Left kidney (tissue), 8 donors: ENCODE measurements at places on chromosomes 11 and 22. TPM values are rescaled to one million over a fixed set of nuclear protein-coding genes. Genes with fewer than 3 reads are reported as not detected.

The ALG8 gene
- 67.8 TPM for polyA plus RNA-seq

DNA sequence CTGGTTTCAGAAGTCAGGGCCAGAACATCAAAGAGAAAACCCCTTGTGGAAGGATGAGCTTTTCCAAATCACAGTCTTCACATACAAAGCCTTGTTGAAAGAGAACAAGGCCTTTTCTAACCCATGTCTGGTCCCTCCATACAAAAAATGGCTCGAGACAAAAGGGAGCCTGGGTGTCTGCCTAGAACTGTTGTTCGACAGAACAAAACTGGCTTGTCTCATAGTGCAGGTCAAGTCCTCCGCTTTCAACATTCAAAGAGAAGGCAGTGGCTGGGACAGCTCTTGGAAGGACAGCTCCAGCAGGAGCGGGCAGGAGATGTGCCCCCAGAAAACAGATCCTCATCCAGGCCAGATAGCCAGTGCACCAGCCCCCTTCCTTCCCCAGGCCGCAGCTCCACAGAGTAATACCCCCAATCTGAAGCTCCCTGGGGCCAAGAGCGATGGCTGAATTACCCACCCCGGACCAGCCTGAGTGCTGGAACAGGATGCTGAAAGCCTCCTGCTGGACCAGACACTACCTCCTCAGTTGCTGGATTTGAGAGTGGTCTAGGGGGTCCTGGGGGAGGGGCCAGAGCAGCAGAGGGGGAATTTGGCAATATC, 27.6 kb downstream of the USH1C start:
- no peak for DNase-seq

- no peak for DNase-seq
Observed at GRCh38 chr11:17840101-17840548, 105.5 kb downstream of the KCNC1 start.

The SLC36A4 gene
- polyA plus RNA-seq = 28.5 TPM

DNA sequence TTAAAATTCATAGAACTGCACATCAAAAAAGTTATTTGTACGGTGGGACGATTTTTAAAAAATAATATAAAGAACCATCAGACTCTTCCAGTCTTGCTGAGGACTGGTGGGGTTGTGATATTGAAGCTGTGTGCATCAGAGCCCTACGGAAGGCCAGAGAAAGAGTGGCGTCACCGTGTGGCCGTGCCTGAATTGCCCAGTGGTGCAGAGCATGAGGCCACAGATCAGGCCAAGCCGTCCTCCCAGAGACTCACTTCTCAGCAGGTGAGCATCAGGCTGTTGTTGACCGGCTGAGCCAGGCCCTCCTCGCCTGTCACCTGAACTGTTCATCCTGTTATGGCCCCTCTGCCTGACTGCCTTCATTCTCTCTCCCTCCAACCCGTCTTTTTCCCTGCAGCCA, 1013.9 kb downstream of the TBC1D22A start:
- no peak for DNase-seq

The KLHL22 gene
- 37.0 TPM for polyA plus RNA-seq
